ENCODE measurements at places on chromosomes 12 and 14.

GRCh38 chr12:94326727-94327126 lies 132.9 kb downstream of the CEP83 start:
- no peak for DNase-seq

DNA sequence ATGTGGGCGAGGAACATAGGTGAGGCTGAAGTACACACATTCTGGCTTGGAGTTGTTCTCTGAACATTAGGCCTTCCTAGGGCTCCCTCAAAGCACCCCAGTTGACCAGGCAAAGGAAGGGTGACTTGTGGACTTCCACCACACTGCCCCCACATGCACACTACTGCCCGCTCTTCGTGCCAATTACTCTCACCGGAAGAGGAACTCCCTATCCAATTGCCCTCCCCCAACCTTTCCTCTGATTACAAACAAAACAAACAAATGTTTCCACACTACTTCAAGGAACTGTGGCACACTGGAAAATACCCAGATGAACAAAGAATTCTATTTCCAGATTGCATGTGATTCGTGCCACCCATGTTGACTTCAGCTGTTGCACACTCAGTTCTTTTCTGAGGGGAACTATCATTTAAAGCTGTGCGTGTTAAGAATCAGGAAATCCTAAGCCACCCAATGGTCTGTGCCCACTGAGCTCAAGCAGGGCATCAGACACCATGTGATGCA lies 139.3 kb downstream of the SSPN start:
- no peak for DNase-seq

- DNase-seq = no peak
Observed at GRCh38 chr14:62428429-62429203, 616.6 kb downstream of the KCNH5 start.

DNA sequence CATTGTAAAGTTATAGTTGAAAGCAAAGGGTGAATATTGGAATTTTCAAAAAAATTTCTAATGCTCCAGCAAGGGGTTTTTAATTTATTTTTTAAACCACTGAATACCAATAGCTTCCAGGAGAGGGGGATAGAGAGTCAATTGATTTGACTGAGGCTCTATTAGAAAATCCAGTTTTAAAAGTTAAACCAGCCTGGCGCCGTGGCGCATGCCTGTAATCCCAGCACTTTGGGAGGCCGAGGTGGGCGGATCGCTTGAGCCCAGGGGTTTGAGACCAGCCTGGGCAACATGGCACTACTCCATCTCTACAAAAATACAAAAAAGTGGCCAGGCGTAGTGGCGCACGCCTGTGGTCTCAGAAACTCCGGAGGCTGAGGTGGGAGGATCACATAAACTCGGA lies 150.1 kb downstream of the SLC38A4 start:
- DNase-seq = peak; percentile 70

GRCh38 chr12:31999692-32000091 lies 40.5 kb downstream of the RESF1 start:
- DNase-seq = no peak

All from muscle of back (tissue), 13 donors.